ENCODE measurements at places on chromosomes 1 and 21.

- DNase-seq = no peak
Observed at GRCh38 chr1:25746299-25747045, 53.5 kb upstream of the SELENON start.

DNA sequence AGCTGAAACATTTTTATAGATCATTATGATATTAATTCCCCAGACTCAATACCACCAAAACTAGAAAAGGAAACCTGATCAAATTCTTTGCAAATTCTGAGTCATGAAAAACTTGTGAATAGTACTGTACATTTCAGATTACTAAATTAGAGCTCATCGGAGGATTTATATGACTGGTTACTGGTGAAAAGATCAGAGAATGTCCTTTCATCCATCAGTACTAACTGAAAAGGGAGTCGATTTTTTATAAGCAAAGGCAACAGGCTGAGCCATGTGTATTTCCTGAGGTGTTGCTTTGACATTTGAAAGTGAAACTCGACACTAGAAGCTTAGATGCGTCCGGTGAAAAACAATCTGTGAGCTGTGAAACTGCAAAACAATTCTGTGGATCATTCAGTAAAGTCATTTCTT, 155.7 kb downstream of the TNFSF18 start:
- no peak for DNase-seq

DNA sequence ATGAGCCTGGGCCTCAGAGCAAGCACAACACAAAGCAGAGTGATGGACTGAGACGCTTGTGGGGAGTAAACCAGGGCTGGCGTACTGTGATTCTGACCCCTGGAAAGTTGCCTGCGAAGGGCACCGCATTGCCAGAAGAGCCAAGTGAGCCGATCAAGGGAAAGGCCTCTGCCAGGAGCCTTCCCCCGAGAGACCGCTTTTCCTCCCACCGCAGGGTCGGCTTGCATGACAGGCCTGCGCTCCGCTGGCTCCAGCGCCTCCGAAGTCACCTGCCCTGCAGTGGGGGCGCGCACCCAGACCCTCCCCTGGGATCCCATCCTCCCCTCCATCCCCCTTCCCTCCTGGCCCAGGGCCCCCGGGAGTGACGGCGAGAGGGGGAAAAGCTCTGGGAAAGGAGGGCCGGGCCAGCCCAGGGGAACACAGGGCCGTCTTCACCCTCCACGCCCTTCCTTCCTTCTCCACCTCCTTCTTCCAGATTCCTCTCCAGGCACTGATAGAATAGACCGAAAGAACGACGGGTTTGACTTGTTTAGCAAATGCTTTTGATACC, 165.0 kb downstream of the TRIM33 start:
- no peak for DNase-seq

DNA sequence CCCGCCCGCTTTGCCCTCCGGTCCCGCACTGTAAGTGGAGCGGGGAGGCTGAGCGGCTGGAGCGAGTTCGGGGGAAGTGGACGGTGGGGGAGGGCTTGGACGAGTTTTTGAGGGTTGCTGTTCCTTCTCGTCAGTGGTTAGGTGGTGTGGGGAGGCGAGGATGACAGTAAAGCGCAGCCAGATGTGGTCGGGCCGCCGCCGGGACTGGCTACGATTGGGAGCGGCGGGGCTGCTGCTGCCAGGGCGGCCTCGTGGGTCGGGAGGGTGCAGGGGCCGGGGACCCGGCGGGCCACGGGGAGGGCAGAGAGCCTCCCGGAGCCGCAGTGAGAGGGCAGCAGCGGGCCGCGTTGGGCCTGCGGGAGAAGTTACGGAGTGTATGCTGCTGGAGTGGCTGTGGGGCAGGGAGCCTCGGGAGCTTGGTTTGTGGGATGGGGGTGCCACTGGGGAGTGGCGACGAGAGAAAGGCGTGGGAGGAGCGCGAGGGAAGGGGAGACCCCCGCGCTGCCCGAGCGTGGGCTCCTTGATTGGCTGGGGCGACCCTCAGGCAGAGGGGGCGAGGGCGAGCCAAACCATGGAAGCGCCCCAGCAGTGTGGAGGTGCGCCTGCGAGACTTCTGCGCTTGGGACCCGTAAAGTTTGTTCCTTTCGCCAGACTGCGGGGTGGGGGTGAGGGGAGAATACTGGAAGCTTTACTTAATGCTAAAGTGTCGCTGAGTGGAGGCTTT, 2.1 kb downstream of the ADGRL2 start:
- DNase-seq = no peak

DNA sequence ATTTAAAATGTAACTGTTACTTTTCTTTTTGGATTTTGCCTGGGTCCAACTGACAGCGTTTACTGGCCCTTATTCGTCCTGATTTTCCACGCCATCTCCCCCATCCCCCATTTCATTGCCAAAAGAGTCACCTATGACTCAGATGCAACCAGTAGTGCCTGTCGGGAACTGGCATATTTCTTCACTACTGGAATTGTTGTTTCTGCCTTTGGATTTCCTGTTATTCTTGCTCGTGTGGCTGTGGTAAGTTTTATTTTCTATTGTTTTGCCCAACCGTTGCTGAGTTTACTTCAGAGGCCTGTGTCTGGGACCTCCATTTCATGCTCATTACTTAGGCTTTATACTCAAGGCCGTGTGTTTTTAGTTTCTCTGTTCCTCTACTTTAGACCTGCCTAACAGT, 9.3 kb downstream of the LEPR start:
- no peak for DNase-seq

DNA sequence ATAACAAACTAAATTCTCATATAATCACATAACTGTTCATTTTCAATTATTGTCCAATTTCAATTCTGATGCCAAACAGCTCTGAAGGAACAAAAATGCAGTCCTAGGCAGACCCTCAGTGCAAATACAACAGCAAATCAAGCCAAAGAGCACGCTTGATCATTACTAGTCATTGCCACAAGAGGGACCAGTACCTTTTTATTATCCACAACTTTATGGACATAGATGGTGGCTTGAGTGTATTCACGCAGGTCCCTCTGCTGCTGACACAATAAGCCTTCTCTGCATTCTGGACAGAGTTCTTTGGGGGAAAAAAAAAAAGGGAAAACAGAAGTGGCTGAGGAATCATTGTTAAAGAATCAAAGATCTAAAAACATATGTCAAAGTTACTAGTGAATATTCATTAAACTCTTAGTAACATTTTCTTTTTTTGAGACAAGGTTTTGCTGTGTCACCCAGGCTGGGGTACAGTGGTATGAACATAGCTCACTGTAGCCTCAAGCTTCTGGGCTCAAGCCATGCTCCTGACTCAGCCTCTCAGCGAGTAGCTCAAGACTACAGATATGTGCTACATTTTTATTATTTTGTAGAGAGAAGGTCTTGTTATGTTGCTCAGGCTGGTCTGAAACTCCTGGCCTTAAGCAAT, 34.3 kb upstream of the RAP1GAP start:
- DNase-seq = no peak

DNA sequence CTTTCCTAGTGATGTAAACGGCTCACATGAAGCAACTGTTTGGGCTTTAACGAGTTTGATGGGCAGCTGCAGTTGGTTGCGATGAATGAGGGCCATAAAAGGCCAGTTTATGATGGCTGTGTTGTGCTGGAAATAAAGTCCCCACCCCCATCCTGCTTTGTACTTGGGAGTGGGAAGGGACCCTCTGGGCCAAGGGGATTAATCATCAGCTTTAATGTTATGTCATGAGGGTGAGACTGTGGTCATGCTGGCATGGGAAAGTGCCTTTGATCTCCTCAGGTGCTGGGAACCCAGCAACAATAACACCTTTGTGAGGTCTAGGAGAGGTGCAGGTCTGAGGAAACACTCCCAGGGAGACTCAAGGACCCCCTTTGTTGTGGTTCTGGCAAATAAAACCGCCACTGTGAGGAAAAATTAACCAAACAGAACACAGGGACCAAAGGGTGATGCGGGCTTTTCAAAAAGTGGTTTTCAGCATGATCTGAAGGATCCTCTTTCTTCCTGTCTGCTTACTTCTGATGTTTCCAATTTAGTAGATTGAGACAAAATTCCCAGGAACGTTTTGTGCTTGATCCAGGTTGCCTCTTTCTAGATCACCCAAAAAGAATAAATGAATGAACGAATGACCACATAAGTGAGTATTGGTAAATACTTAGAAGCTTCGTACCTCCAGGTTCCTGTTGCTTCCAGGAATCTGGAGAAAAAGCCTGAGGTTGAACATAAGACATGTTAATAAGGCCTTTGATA, 257.8 kb upstream of the HOOK1 start:
- no peak for DNase-seq

DNA sequence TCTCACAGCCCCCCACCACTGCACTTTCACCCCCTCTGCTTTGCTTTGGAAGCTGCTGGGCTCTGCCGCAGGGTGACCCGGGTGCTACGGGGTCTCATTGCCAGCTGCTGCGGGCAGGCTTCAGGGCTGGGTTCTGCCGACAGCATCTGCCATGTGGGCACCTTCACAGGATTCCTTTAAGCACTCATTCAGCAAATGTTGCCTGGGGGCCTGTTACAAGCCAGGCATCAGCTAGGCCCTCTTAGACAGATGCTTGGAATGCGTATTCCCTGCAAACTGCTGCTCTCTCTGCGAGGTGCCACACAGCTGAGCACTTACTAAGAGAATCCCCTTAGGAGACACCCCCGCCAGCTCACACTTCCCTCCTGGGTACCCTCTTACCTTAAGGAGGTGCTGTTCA, 29.2 kb downstream of the COL16A1 start:
- DNase-seq = no peak

DNA sequence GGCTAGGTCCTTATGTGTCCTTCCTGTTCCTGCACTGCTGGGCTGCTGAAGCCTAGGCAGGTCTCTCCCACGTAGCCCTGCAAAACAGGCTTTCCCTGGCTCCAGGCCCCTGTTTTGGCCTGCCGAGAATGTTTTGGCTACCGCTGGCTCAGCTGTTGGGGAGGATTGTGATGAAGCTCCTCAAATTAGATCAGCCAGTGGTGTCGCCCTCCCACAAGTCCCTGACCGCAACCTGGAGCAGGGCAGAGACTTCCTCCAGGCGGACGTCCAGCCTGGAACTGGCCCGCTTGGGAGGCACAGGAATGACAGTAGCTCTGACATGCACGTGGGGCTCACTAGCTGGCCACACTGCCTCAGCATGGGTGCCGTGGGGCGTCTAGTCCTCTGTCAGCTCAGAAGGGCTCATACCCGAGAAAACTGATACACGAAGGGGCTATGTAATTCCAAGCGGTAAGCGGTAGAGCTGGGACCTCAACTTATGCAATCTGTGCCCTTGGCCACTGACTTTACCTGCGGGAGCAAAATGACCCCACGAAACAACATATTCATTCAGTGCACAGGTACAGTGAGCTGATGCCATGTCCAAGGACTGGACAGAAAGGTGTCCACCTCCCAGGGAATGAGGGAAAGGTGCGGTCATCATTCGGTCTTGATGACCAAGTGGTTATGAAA, 26.6 kb downstream of the DHRS3 start:
- DNase-seq = no peak

DNA sequence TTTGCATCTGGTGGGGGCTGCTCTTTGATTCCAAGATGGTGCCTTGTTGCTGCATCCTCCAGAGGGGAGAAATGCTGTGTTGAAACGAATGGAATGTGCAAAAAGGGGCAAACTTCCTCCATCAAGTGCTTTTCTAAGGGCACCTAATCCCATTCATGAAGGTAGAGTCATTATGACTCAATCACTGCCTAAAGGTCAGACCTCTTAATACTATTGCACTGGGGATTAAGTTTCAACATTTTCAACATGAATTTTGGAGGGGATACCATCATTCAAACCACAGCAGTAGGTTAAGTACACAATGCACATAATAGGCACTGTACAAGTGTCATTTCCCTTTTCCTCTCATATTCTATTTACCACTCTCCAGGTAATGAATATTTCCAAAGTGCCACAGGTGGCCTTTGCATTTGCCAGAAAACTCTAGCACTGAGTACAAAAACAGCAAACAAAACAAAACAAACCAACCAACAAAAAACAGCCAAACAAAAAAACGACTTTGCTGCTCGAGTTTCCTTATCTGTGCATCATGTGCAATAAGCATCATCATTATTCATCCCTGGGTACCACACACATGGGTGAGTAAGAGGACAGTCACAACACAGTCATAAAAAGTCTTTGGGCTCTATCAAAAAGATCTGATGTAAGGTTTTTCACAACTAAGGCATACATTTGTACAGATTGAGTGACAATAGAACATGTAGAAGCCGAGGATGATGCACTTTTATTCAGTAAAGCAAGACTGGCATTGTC, 42.5 kb downstream of the IFI44 start:
- no peak for DNase-seq

GRCh38 chr21:42027822-42028765, 17.9 kb upstream of the ZBTB21 start:
- DNase-seq = no peak

- DNase-seq = no peak
Observed at GRCh38 chr1:22600071-22600816, 36.2 kb upstream of the C1QA start.

DNA sequence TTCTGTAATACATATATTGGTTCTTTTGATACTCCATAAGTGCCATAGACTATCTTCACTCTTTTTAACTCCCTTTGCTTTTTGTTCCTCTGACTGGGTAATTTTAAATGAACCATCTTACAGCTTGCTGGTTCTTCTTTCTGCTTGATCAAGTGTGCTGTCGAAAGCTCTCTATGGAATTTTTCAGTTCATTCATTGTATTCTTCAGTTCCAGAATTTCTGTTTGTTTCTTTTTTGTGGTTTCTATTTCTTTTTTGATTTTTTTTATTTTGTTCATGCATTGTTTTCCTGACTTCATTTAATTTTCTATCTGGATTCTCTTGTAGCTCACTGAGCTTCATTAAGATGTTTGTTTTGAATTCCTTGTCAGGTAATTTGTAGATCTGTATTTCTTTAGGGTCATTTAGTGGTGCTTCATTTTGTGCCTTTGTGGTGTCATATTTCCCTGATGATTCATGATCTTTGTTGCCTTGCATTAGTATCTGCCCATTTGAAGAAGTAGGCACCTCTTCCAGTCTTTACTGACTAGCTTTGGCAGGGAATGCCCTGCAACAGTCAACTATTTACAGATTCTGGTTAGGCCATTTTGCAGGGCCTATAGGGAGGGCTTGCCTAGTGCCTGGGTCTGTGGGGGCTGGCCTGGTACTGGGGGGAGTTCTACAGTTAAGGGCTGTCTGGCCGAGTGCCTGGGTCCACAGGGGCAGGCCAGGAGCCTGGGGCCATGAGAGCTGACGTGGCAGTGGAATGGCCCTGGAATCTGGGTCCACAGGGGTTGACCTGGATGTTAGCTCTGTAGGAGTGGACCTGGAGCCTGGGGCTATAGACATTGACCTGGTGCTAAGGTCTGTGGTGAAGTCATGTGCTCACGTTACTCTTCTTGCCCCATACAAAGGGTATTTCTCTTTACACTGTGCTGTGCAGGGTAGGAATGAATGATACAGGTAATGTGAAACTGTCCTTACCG, 89.7 kb downstream of the MAGI3 start:
- no peak for DNase-seq

DNA sequence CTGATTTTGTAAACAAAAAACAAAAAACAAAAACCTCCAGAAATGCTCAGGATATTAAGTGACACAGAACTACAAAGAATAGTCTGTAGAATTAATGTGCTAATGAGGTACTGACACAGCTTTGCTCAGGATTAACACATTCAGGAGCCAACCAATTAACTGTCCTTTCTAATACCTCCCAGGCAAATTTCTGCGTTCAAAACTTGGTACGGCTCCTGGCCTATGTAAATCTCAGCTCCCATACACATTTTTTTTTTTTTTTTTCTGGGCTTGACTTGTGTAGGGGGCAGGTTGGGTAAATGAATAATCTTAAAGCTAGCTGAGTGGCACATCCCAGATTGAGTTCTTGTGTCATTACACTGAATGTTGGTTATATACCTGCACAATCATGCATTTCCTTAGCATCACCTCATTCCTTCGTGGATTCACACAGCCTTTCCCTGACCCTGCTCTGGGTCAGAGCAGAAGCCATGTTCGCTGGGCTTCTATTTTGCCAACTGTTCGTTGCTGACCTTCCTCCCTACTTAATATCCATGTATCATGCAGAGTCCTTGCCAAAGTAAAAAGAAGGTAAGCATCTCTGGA, 12.6 kb upstream of the IER5 start:
- DNase-seq = no peak

Data from stimulated activated CD8-positive, alpha-beta memory T cell treated with anti-CD3 and anti-CD28 coated beads, Interleukin-15, amount 100 ng/mL, for 24 hours (primary cell).